ENCODE measurements at places on chromosomes 6 and 20.

DNA sequence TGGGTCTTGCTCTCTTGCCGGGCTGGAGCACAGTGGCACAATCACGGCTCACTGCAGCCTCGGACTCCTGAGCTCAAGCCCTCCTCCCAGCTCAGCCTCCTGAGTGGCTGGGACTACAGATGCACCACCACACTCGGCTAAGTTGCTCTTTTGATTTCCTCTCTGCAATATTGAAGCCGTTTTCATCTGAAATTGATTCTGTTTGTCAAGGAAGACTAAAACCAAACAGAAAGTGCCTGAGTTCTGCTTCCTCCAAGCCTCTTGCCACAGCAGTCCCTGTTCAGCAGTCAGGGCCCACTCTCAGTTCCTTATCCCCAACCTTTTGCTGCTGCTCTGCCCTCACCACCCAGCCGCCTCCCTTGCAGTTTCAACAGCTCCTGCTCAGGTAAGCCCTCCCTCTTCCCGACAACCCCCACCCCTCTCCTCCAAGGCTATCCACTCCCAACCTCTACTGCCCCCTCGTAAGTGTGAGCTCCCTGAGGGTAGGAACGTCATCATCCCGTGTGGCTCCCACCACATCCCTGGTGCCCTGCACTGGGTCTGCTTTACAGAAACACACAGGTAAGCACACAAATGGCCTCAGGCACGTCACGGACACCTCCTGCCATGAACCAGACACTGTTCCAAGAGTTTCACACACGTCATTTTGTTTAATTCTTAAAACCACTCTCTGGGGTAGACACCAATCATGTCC is 70.7 kb upstream of the TAB2 start:
- H3K36me3 ChIP-seq, result no peaks in the 10 kb centered on the region
- no peak for DNase-seq
- H3K4me1 ChIP-seq, result no peaks in the 10 kb centered on the region
- no peak overlapping the region for H3K4me3 ChIP-seq

DNA sequence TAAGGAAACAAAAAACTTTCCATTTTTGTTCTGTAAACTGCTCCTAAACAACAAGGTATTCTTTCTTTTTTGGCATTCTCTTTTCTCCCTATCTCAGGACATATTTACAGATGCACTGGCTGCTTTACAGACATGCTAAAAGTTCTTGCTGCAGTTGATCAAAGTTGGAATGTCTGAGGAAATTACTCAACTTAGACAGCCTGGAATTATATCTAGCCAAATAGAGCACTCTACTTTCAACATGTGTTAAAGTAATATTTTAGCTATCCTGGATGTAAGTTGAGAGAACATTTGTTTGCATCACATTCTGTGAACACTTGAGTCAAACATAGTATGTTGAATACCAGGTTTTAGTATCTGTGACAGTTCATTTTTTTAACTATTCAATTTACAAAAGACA is 24.8 kb downstream of the TASP1 start:
- no peaks in the 10 kb centered on the region for H3K36me3 ChIP-seq
- no peaks in the 10 kb centered on the region for H3K27me3 ChIP-seq
- no peaks in the 10 kb centered on the region for H3K4me1 ChIP-seq
- no peak overlapping the region for H3K4me3 ChIP-seq
- H3K27ac ChIP-seq, result no peak overlapping the region
- DNase-seq, result no peak

DNA sequence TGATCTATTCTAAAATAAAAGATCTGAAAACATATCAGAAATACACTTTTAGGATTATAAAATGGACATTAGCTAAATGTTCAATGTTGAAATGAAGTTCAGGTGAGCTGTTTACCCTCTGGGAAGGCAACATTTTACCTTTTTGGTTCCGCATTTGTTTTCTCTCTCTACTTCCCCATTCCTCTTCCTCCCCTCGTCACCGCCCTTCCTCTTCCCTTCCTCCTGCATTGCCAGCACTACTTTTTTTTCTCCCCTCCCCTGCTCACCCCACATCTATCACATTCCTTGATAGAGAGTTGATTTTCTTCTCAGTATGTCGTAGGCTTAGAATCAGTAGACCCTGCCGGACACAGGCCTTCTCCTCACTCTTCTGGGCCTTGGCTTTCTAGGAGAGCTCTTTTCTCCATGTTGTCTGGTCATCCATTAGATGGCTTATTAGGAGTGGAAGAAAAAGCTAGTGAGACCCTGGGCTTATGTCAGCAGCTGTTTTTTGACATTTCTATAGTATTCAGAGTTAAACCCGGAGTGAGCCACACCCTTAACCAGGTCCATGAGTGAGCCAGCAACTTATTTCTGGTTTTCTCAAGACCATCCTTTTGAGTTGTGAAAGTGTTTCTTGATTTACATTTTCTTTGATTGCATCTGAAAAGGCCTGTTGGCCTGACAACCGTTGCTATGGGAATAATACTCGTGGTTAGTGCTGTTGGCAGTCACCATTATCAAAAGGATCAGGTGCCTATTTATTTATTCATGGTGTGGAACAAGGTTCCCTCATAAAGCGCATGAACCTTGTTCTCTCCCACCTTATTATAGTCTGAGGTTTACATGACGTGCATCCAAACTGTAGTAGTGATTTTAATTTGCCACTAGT is 90.9 kb downstream of the DTD1 start:
- no peaks in the 10 kb centered on the region for H3K4me1 ChIP-seq
- no peak overlapping the region for H3K27ac ChIP-seq
- H3K27me3 ChIP-seq, result no peaks in the 10 kb centered on the region
- H3K4me3 ChIP-seq, result no peak overlapping the region

DNA sequence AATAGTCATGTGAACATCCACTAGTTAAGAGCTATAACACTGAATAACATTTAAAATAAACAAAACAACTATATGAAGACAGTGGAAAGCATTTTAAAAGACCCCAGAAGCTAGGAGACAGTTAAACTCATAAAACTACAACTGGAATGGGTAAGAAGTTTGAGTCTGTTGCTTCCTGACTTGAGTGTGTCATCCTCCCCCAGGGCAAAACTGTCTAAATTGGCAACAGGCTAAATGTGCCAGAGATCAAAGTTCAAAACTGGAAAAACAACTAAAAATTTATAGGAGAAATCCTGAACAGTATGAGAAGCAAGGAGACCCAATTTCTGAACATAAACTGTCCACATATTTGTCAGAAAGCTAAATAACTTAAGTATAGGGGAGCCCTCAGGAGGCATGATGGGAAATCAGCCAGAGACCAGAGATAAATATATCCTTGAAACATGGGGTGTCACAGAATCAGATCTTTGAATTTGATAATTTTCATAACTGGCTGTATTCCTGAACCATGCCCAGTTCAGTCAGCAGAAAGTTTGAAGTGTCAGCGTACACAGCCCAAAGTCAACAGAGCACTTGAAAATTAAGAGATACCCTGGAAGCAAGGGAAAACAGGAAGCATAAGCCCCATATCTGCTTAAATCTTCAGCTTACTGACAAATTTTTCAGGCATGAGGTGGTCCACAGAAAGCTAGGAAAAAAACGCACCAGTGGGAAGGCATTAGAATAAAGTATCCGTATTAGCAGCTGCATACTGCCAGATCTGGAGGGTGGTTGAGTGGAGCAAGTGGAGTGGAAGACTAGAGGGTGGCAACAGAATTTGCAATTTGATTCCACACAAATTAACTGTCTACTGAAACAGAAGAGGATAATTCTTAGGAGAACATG is 516.1 kb upstream of the MAN1A1 start:
- no peak overlapping the region for H3K27ac ChIP-seq
- no peaks in the 10 kb centered on the region for H3K27me3 ChIP-seq
- no peak for DNase-seq
- H3K4me1 ChIP-seq, result no peaks in the 10 kb centered on the region

DNA sequence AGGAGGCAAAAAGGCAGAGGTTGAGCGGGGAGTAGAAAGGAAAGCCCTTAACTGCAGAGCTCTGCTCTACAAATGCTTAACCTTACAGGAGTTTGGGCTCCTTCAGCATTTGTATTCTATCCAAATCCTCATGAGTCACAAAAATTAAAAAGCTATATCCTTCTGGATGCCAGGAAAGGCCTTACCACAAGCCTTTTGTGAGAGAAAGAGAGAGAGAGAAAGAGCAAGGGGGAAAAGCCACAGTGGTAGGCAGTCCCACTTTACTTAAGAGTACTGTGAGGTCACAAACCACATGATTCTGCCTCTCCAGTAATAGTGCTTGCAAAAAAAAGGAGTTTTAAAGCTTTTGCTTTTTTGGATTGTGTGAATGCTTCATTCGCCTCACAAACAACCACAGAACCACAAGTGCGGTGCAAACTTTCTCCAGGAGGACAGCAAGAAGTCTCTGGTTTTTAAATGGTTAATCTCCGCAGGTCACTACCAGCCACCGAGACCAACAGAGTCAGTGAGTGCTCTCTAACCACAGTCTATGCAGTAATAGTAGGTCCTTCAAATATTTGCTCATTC is at the start of gene RUNX2:
RUNX2 (plus strand) TSS at position 375 of the 567 bp plus-strand sequence. CDS start 397 bp downstream, outside the sequence.
- peak within 1 kb of the TSS; percentile 61 for H3K4me3 ChIP-seq
- peak; percentile 84 for DNase-seq
- peaks cover 39% of the 10 kb centered on the region for H3K36me3 ChIP-seq
- H3K4me1 ChIP-seq, result peaks cover 52% of the 10 kb centered on the region
- no peaks in the 10 kb centered on the region for H3K27me3 ChIP-seq
- peak within 1 kb of the TSS; percentile 89 for H3K27ac ChIP-seq

GRCh38 chr6:44129841-44130322 is 2.5 kb downstream of the TMEM63B start:
- no peak for DNase-seq
- H3K27ac ChIP-seq, result no peak overlapping the region
- no peaks in the 10 kb centered on the region for H3K36me3 ChIP-seq

DNA sequence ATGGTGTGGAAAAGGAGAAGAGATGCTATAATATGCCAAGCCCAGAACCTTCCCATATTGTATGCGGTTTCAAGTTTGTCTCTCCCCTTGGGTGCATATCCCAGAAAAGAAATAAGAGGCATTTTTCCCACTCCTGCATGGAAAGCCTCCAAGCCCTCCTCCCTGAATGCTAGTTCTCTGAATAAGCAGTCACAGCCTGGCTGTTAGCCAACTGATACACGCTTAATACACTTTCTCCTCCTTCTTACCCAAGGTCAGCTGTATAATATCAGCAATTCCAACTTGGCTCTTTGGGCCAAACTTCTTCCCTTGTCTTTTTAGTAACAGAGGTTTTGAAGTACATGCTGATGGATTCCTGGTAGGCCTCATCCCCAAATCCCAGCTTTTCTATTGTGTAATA is 440.1 kb downstream of the EPHA7 start:
- no peak for DNase-seq
- H3K27ac ChIP-seq, result no peak overlapping the region
- no peak overlapping the region for H3K4me3 ChIP-seq
- H3K27me3 ChIP-seq, result no peaks in the 10 kb centered on the region

GRCh38 chr6:12291839-12292604 is 1.9 kb downstream of the EDN1 start:
- no peak overlapping the region for H3K4me3 ChIP-seq
- no peak for DNase-seq
- H3K27ac ChIP-seq, result no peak overlapping the region
- H3K4me1 ChIP-seq, result no peaks in the 10 kb centered on the region
- no peaks in the 10 kb centered on the region for H3K36me3 ChIP-seq
- H3K27me3 ChIP-seq, result no peaks in the 10 kb centered on the region

DNA sequence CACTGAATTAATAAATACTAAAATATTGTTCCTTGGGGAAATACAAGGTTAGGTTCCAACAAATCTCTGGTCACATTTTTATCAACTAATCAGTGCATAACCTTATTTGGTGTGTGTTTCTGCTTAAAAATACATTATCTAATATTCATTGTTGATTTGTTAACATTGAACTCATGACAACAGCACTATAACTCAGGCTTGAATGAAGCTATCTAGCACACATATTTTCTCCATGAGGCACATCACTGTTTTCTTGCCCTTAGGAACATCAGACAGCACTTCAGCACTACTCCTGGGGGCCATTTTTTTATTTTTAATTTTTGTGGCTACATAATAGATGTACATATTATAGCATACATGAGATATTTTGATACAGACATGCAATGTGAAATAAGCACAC is 277.2 kb upstream of the NT5E start:
- no peaks in the 10 kb centered on the region for H3K27me3 ChIP-seq
- no peak for DNase-seq
- H3K4me3 ChIP-seq, result no peak overlapping the region
- no peaks in the 10 kb centered on the region for H3K36me3 ChIP-seq
- H3K27ac ChIP-seq, result no peak overlapping the region
- no peaks in the 10 kb centered on the region for H3K4me1 ChIP-seq

GRCh38 chr6:52325695-52326471 is 36.1 kb upstream of the PAQR8 start:
- no peaks in the 10 kb centered on the region for H3K27me3 ChIP-seq
- no peak overlapping the region for H3K4me3 ChIP-seq
- H3K27ac ChIP-seq, result no peak overlapping the region

DNA sequence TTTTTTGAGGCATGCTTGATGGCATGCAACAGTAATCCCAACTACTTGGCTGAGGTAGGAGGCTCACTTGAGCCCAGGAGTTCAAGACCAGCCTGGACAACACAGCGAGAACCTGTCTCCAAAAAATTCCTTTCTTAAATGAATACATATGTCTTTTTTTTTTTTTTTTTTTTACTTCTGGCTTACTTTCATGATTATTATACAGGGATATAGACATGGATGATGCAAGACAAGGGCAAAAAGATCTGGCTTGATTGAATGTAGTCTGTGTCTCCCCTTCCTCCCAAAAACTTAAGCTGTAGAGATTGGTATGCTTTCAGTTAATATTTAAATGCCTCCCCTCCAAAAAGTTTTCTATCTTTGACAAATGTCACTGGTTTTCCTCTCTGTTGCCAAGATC is 7.6 kb downstream of the SNX3 start:
- DNase-seq, result no peak
- H3K27ac ChIP-seq, result no peak overlapping the region
- H3K27me3 ChIP-seq, result no peaks in the 10 kb centered on the region
- H3K4me1 ChIP-seq, result no peaks in the 10 kb centered on the region

DNA sequence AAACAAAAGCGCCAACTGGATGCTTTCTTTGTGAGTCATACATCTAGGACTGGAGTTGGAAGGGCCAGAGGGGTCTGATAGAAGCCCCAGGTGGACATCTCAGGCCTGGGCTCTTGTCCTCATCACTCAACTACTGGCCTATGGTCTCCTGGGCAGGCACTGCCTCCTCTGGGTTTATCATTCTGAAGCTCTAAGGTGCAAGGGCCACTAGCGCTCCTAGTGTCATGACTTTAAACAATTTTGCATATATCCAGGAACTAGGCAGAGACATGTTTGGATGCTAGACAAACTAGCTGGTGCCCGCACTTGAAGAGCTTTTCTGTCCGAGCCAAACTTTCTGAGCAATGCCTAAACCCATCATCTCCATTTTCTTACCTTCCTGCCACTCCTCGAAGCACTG is 72.3 kb downstream of the CD164 start:
- H3K36me3 ChIP-seq, result no peaks in the 10 kb centered on the region
- peaks cover 1% of the 10 kb centered on the region for H3K4me1 ChIP-seq
- no peak overlapping the region for H3K27ac ChIP-seq
- no peaks in the 10 kb centered on the region for H3K27me3 ChIP-seq

- H3K36me3 ChIP-seq, result no peaks in the 10 kb centered on the region
- no peak overlapping the region for H3K4me3 ChIP-seq
- DNase-seq, result no peak
- H3K27ac ChIP-seq, result no peak overlapping the region
- H3K27me3 ChIP-seq, result no peaks in the 10 kb centered on the region
Observed at GRCh38 chr20:16692442-16692841, 37.4 kb upstream of the SNRPB2 start.

GRCh38 chr6:79280756-79281155 is 46.3 kb upstream of the HMGN3 start:
- no peak for DNase-seq
- no peak overlapping the region for H3K27ac ChIP-seq
- no peaks in the 10 kb centered on the region for H3K36me3 ChIP-seq

GRCh38 chr6:91161246-91161645 is 574.4 kb upstream of the MAP3K7 start:
- H3K4me3 ChIP-seq, result no peak overlapping the region
- H3K27ac ChIP-seq, result no peak overlapping the region
- H3K4me1 ChIP-seq, result no peaks in the 10 kb centered on the region
- no peaks in the 10 kb centered on the region for H3K36me3 ChIP-seq

Measured in SJCRH30 (cell line).